NCI-H460 (cell line): ENCODE measurements at places on chromosomes 7 and 10. TPM values are rescaled to one million over a fixed set of nuclear protein-coding genes. Genes with fewer than 3 reads are reported as not detected.

The RELN gene
- total RNA-seq = 0.23 and 0.57 TPM in 2 replicates

The TDRD1 gene
- not detected in 2 replicates for total RNA-seq

The CYP3A7 gene
- not detected in 2 replicates for total RNA-seq

The ZP3 gene
- 14.7 and 20.2 TPM in 2 replicates for total RNA-seq

The ARHGAP22 gene
- total RNA-seq = 3.0 and 3.6 TPM in 2 replicates

The NAT16 gene
- total RNA-seq = 0.09 TPM in 1 of 2 replicates, not detected in the other

The AGBL3 gene
- 1.2 and 2.6 TPM in 2 replicates for total RNA-seq

The OR2A5 gene
- total RNA-seq = not detected in 2 replicates

The GPNMB gene
- 1.4 and 2.7 TPM in 2 replicates for total RNA-seq
